A549 (cell line): ENCODE measurements at places on chromosomes 3 and 15.
A peak's percentile ranks its signal among the peaks of the same experiment; 100 is the strongest.

DNA sequence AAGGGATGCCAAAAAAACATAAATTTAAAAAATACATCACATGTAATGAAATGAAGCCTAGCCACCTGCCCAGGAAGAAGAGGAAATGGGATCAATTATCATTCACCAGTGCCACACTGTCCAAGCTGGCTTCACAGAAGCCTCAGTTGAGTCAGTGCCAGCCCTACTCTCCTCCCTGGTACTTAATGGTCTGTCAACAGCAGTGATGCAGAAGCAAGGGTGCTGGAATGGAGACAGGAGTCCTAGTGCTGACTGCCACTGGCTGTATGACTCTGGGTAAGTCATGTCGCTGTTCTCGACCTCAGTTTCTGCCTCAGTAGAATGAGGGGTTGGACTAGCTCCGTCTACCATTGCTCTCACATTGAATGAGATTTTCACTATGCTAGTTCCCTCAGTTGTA, 78.5 kb upstream of the LARS2 start:
- DNase-seq: no peak

DNA sequence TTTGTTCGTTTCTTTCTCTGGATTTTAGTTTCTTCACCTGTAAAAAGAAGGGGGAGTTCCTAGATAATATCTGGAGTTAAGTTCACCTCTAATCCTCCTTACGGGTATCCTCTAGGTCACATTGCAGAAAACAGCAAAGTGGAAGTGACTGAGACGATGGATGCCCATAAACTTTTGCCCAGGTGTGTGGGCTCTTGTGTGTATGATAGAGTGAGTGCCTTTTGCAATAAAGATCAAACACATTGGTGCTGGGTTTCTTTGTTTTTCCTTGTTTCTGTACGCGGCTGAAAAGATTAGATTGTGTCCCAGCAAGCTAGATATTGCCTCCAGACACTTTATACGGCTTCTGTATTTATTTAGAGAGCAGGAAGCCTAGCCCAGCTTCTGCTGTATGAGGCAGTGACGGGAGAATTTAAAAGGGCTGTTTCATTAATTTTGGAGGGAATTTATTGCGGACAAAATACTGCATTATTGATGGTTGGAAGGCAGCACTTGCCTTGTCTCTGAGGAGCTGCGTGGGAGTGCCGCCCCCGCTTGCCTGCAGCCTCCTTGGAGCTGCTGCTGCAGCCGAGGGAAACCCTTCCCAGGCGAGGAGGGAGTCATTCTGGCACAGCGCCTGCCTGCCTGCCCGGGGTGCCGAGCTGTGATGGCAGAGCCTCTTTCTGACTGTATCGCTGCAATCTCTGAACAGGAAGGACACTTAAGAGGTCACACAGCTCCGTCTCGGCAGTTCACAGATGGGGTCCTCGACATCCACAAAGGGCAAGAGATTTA, 38.5 kb downstream of the PYDC2 start:
- no peak for DNase-seq

GRCh38 chr15:35078221-35078915, 6.7 kb downstream of the NANOGP8 start:
- peak; percentile 75 for DNase-seq

DNA sequence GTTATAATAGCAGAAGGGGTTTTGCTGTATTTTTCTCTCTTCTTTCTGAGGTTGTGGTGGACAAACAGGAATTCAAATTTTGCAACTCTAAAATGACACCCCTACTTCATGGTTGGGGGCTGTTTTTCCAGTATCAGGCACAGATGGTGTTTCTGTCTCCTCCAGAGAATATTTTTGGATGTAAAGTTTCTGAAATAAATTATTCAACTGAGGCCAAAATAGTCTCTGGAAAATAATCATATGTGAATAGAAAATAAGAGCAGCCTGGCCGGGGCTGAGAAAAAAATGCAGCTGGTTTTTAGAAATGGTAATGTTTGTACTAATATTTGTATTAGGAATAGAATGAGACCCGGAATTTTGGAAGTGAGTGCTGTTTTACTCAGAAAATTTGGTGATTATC, 121.3 kb upstream of the ADAMTS9 start:
- DNase-seq: no peak

- DNase-seq: no peak
These were observed 8.4 kb upstream of the PLA1A start for GRCh38 chr3:119589102-119589773.

DNA sequence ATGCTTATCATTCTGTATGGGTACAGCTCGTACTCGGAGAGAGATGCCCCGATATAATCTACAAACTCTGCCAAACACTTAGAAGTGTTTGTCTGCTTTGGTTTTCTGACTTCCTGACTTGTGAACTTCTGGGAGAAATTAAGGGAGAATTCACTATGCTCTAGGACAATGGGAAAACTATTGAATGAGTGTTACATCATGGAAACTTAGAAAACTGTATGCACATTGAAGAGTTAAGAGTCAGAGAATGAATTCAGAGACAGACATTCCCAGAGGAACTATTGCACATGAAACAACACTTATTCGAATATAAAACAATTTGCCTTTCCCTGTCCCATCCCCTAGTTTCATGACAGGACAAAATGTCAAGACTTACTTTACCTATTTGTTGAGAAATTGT, 57.8 kb downstream of the DTWD1 start:
- no peak for DNase-seq

DNA sequence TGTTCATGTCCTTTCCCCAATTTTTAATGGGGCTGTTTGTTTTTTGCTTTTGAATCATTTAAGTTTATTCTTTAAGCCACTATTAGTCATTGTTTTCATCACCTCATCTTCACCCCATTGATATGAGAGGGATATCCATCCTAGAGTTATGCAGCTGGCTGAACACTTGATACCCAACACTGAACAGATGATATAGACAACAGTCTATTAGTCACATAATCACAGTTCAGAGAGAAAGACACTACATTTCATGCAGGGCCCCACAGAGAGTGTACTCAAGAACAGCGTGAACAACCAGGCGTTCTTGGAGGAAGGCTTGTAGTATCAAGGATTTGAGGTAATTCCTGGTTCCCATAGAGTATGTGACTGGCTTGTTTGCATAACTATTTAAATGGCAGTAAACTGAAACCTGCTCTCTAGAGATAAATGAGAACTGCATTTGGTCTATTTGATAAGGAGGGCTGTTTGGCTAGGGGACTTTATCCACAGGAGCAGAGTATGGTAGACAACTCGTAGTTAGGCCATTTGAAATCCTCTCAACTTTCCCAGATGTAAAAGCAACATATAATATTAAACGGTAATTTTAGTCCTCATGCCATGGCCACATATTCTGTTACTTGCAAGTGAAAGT, 618.7 kb downstream of the SI start:
- DNase-seq: no peak

- DNase-seq: no peak
These were observed 35.2 kb downstream of the SRPRB start for GRCh38 chr3:133840767-133841166.

- DNase-seq: peak; percentile 11
These were observed 907.8 kb downstream of the NTRK3 start for GRCh38 chr15:87348746-87349145.

DNA sequence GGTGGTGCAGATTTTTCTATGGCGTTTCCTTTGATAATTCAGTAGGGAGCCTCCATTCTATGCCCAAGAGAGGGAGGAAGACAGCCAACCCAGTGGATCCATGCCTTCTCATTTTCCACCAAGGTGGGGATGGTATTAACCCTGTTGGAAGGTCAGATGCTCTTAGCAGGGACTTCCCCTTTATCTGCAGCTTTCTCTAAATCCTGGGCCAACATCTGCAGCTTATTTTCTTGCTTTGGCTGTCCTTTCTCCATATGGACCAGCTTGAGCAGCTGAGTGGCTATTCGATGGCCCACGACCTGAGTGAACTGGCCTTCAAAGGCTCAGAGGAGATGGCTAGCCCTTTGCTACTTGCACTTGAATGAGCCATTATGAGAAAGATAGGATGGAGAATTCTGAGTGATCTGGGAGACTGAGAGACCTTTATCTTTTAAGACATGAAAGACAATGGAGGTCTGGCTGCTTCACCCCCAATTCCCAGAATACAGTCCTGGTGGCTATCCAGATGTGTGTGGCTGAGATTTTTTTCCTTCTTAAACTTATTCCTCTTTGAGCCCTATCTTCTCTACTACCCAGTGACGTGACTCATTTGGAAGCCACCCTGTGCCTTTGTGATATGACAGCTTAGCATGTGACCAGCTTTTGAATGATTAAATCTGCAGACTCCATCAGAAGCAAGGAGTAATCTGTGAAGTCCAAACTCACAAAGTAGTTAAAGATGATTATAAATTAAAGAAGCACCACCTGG, 39.6 kb upstream of the TRAK1 start:
- no peak for DNase-seq

DNA sequence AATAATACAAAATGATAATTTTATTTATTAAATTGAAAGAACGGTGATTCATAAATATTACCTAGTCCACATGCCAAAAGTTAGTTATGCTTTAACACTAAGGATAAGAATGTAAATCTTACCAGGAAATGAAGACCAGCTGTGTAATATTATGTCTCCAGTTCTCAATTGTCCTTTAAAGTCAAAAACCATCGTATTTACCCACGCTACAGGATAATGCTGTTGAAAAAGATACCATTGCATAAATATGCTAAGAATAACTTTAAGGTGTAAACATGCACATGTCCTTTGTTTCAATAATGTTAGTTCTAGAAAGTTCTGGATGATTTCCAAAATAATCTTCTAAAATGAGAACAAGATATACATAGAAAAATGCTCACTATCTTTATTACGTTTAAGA, 103.5 kb downstream of the FAIM start:
- DNase-seq: no peak

GRCh38 chr3:18872466-18872865, 275.8 kb upstream of the KCNH8 start:
- DNase-seq: no peak

DNA sequence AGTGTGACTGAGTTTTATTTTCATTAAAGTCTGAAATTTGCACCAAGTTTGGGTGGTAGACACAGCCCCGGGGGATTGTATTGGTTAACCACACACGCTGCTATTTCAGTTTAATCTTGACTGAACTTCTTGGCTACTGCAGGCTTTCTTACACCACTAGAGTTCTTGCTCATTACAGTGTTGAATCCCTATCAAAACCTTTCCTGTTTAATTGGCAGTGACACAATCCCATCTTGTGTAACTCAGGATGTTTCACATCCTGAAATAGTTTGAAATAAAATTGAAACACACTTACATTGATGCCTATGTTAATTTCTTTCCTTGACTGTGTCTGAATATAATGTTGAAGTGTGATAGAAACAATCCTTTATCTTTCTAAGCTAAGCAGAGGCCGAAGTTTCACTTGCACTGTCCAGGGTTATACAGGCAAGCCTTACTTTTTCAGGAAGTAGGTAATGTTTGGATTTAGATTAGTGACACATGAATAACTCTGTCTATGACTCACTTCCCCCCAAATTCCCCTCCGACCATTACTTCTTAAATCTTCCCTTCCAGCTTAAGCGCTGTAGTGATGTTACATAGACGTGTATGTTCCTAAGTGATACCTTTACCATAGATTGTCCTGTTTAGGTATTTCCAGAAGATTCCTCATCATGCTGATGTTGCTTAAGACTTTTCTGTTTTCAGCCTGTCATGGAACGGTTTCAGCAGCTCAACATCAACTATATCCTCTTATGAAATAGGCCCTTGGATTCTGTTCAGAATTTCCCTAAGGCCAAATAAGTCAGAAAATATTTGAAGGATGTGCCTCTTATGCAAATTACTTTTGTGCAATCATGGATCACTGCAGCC, 16.8 kb downstream of the ATG7 start:
- peak; percentile 64 for DNase-seq

DNA sequence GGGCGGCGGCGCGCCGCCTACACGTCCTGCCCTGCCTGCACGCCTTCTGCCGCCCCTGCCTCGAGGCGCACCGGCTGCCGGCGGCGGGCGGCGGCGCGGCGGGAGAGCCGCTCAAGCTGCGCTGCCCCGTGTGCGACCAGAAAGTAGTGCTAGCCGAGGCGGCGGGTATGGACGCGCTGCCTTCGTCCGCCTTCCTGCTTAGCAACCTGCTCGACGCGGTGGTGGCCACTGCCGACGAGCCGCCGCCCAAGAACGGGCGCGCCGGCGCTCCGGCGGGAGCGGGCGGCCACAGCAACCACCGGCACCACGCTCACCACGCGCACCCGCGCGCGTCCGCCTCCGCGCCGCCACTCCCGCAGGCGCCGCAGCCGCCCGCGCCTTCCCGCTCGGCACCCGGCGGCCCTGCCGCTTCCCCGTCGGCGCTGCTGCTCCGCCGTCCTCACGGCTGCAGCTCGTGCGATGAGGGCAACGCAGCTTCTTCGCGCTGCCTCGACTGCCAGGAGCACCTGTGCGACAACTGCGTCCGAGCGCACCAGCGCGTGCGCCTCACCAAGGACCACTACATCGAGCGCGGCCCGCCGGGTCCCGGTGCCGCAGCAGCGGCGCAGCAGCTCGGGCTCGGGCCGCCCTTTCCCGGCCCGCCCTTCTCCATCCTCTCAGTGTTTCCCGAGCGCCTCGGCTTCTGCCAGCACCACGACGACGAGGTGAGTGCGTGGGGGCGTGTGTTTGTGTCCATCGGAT, 602 bp downstream of the TRIM71 start:
- peak; percentile 23 for DNase-seq

- DNase-seq: no peak
These were observed 1.6 kb upstream of the WDR82 start for GRCh38 chr3:52280050-52280461.

DNA sequence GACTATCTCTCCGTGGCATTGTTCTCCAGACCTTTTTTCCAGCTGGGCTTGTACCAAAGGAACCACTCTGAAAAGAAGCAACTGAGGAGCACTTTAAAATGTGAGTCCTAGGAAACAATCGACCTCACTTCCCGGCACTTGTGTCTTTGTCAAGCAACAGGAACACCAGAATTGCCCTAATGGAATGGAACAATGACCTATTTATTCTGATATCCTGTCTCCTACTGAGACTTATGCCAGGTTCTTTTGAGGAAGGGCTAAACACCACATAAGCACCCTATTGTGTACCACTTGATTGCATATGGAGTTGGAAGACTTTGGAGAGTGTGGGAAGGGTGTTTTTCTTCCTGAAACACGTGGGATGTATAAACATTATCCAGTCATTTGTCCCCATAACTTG, 56.8 kb upstream of the TGFBR2 start:
- no peak for DNase-seq

DNA sequence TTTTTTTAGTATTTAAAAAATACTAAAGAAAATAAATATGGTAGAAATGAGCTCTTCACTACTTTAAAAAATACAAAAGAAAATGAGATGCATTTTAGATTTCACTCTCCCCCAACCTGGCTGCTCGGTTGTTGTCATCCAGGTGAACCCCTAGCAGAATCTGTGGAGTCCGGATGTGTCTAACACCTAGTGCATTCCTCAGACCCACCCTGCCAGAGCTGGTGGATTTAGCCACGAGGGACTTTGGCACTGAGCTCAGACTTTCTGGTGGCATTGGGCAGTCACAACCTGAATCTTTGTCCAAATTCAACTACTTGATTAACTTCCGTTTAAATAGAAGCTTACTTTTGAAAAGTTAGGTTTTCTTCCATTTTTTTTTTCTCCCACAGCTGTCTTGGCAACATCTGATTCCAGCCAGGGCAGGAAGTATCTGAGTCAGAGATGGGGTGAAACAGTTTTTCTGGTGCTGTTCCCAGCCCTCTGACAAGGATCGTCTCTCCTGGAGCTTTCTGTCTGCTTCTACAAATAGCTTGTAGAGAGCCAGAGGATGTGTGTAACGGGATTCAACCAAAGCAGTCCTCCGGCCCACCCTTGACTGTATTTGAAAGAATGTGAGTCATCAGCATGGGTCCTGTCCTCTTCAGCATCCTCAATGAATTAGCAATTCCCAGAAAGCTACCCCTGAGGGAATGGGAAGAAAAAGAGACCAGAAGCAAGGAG, 301.8 kb upstream of the MCTP2 start:
- no peak for DNase-seq
